ENCODE measurements at places on chromosomes 13 and 19.
A peak's percentile ranks its signal among the peaks of the same experiment; 100 is the strongest.

GRCh38 chr13:106650690-106651205, 82.8 kb upstream of the ARGLU1 start:
- DNase-seq, result no peak

GRCh38 chr13:35699825-35700510, 223.5 kb upstream of the MAB21L1 start:
- peak; percentile 83 for DNase-seq

- no peak for DNase-seq
These were observed 1500.4 kb upstream of the MIR17HG start for GRCh38 chr13:89846926-89847585.

GRCh38 chr19:18220632-18221275, 5.5 kb downstream of the PDE4C start:
- no peak for DNase-seq

GRCh38 chr13:95335667-95336066, 34.4 kb upstream of the ABCC4 start:
- no peak for DNase-seq

DNA sequence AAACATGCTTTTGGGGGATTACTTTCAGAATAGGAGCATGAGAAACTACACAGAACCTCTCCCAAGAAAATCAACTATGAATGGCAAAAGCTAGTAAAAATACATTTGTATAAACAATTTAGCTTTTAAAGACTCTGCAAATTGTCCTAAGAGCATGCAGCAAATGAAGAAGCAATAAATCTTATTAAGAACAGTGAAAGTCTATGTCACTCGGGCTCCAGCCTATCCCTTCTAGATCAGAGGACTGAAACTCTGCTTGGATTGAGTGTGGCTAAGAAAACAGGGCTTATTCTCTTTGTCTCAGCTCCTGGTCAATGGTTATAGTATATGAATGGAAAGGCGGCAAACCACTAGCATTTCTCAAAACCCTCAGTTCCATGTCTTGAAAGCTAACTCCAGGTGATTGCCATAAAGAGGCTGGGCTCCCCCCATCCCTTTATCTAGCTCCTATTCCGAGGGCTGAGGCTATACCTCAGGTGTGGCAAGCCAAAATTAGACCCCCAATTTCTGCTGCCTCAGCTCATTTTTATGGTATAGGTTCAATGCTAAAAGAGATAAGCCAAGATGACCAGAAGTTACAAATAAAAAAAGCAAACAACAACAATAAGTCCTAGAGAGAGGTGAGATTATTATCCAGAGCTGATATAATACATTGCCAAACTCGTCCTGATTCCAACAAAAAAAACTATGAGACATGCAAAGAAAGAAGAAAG, 953.2 kb downstream of the SLITRK6 start:
- DNase-seq, result no peak

DNA sequence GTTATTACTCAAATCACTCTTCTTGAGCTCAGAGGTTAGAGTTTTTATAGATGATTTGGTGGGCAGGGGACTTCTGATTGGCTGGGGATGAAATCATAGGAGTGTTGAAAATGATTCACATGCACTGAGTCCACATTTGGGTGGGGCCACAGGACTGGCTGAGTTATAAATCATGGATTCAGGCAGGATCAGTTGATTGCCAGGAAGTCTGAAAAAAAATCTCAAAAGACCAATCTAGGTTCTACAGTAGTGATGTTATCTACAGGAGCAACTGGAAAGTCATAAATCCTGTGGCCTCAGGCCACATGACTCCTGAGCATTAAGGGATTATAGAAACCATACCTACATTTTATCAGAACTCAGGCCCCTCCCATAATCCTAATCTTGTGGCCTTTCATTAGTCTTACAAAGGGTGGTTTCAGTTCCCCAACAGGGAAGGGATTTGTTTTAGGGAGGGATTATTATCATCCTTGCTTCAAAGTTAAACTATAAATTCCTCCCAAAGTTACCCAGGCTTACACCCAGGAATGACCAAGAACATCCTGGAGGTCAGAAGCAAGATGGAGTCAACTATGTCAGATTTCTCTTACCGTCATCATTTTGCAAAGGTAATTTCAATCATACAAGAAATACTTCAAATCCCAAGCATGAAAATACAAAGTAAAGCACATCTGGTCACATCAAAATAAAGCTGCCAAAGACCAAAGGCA, 5.6 kb upstream of the CCDC70 start:
- DNase-seq, result no peak

DNA sequence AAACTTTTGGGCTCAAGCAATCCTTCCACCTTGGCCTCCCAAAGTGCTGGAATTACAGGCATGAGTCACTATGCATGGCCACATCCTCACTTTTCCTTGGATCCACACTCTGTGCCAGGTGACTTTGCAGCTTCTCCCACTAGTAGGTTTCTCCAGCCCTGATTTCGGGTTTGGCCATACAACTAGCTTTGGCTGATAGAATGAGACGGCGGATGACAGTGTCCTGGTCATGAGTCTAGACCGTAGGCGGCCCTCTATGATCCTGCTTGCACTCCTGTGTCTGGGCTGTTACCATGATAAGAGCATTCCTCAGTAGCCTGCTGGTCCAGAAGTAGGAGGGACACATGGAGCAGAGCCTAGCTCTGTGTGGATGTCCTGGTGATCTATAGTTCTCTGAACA, 112.5 kb upstream of the KL start:
- DNase-seq, result no peak

DNA sequence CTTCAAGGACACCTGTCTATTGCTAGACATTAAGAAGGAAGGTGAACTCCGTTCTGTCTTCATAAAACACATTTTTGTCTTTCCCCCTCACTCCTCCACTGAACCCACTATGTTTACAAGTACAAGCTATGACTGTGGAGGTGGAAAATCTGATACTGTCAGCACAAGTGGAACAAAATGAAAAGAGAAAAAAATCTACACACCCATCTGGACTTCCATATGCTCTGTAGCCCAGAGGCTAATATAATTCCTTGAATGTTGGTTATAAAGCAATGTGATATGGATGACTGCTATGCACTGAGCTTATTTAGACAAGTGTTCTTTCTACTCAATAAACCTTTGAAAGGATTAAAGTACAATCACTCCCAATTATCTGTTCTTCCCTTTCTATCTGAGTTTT, 713.5 kb downstream of the DIAPH3 start:
- no peak for DNase-seq

DNA sequence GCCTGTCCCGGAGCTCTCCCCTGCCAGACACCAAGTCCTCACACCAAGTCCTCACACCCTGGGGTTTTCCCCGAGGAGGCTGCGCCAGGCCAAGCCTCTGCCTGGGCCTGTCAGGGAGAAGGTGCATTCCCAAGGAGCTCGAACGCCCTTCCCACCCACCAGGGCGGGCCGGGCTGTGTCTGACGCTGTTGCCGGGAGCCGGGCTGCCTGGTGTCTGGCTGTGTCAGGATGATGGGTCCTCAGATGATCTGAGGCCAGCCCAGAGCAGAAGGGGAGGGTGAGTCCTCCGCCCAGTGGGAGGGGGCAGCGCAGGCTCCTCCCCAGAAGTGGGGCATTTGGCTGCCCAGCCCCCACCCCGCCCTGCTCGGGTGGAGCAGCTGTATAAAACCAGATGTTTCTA, 2.3 kb upstream of the HAS1 start:
- peak; percentile 68 for DNase-seq

DNA sequence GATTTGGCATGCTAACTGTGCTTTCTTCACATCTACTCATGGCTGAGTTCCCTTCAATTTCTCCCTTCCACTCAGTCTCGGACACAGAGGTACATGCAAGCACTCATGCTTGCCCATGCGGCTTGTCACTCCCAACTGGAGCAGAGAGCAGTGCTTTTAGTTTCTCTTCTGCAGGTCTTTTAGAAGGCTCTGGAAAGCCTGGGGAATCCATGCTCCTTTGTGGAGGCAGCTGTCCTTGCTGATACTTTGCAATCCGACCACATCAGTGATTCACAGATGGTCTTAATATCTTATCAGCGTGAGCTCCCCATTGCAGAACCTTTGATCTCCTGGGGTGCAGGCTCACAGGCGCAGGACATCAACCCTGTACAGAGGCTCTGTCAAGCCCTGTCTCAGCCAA, 203.9 kb downstream of the COL4A1 start:
- no peak for DNase-seq

GRCh38 chr13:28574617-28575142, 79.8 kb upstream of the FLT1 start:
- DNase-seq, result no peak

- no peak for DNase-seq
These were observed 15.2 kb upstream of the SUPT20H start for GRCh38 chr13:37074703-37075102.

- DNase-seq, result no peak
These were observed 82.7 kb downstream of the ANKRD10 start for GRCh38 chr13:110832205-110832479.

- DNase-seq, result no peak
These were observed 460.6 kb downstream of the FGF14 start for GRCh38 chr13:101941095-101941783.

GRCh38 chr19:5698635-5699422, 8.7 kb downstream of the RPL36 start:
- DNase-seq, result peak; percentile 41

GRCh38 chr13:102293723-102294122, 108.1 kb downstream of the FGF14 start:
- no peak for DNase-seq

- no peak for DNase-seq
These were observed 441.0 kb downstream of the COG6 start for GRCh38 chr13:40096357-40096901.

DNA sequence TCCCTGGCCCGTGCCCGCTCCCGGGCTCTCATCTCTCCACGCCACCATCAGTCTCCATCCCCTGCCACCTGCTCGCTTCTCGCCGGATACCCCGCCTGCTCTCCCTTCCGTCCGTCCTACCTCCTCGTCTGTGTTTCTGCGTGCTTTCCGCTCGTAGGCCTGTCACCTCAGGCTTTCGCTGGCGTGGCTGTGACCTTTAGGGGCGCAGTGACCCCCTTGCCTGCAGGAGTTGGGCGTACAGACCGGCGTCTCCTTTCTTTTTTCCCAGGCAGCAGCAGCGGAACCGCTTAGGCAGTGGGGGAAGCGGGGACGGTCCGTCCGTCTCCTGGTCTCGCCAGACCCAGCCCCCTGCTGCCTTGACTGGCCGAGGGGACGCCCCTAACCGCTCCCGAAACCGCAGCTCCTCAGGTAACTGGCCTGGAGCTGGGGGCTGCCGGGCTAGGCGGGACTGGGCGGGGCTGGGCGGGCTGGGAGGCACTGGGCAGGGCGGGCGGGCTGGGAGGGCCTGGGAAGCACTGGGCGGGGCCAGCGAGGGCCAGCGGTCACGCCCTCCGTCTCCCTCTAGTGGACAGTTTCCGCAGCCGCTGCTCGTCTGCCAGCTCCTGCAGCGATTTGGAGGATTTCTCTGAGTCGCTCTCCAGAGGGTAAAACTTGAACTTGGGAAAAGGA, 6.3 kb downstream of the PGLYRP1 start:
- DNase-seq, result peak; percentile 91

DNA sequence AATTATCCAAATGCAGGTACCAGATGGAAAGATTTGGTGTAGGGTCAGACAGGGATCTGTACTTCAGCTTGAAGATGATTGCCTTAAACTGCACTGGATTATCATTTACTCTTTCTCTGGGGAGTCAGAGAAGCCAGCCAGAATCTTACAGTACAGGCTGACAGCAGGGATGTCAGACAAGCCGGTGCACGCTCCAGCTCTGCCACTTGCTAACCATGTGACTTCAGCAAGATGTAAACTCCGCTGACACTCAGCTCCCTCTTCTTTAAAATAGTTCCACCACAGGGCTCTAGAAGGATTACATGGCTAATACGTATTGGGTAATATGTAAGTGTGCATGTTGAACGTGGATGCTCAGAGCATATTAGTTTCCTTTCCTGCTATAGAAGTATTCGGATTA, 251.4 kb upstream of the MAB21L1 start:
- no peak for DNase-seq

GRCh38 chr13:52884429-52885010, 36.1 kb upstream of the PCDH8 start:
- DNase-seq, result no peak

DNA sequence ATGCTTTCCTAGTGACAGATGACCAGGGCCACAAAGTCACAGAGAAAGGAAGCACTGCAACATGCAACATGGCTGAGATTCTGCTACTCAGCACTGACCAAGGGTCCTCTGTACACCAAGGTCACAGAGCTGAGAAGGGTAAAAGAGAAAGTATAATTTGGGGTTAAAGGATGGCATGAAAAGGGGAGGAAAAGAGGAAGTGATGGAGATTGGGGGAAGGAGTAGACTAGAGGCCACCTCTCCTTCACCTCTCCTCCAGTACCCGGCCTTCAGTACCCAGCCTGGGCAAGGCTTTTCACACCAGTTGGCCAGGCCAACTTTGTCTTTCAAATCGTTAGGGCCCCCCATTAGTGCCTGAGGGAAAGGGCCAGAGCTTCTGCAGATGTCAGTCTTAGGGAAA, 6.3 kb upstream of the RPS19 start:
- peak; percentile 20 for DNase-seq

- DNase-seq, result peak; percentile 91
These were observed 4.8 kb upstream of the KCNC3 start for GRCh38 chr19:50333737-50334617.

DNA sequence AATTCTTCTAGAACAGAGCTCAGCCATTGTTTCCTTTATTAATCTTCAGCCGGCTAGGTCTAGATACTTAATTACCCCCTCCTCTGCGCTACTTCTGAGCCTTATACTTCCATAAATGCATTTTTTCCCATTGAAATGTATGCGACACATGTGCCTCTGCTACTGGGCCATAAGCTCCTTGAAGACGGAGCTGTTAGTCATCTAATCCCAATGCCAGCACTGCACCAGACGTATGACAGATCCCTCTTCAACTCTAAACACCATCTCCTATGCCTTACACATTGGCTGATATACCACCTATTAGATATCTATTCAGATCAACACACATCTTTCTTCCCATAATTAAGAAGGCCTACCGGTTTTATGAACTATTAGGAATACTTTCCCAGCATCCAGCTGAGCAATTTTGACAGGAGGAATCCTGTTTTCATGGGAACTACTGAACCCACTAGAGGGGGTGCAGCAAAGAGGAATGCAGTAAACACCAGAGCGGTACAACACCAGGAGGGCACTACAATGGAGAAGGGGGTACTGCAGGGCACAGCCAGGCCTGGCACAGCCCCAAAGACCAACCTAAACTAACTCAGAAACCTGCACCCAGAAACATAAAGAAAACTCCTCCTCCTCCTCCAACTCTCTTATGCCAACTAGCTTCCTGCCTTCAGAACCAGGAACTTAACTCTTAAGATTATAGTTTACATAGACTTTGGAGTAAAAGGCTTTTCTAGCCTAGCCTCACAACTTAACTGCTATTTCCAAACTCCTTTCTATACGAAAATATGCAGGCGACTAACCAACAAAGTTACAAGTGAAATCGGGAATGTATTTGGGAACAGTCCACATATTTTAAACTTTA, 18.7 kb downstream of the STK24 start:
- DNase-seq, result peak; percentile 36

GRCh38 chr19:18475762-18476331, 37.9 kb upstream of the ISYNA1 start:
- DNase-seq, result no peak
